ENCODE measurements at places on chromosomes 5 and 9. TPM values are rescaled to one million over a fixed set of nuclear protein-coding genes. Genes with fewer than 3 reads are reported as not detected.

GRCh38 chr9:32992595-32993238 is 8.7 kb downstream of the APTX start:
- no peak for DNase-seq

- no peak for DNase-seq
These were observed 2.8 kb upstream of the ADAMTS12 start for GRCh38 chr5:33894566-33894965.

GRCh38 chr5:143972068-143972467 is 160.1 kb downstream of the HMHB1 start:
- no peak for DNase-seq

- DNase-seq, result no peak
These were observed 40.8 kb upstream of the CKMT2 start for GRCh38 chr5:81192373-81192750.

- DNase-seq, result no peak
These were observed 127.1 kb downstream of the DPYSL3 start for GRCh38 chr5:147382776-147383175.

DNA sequence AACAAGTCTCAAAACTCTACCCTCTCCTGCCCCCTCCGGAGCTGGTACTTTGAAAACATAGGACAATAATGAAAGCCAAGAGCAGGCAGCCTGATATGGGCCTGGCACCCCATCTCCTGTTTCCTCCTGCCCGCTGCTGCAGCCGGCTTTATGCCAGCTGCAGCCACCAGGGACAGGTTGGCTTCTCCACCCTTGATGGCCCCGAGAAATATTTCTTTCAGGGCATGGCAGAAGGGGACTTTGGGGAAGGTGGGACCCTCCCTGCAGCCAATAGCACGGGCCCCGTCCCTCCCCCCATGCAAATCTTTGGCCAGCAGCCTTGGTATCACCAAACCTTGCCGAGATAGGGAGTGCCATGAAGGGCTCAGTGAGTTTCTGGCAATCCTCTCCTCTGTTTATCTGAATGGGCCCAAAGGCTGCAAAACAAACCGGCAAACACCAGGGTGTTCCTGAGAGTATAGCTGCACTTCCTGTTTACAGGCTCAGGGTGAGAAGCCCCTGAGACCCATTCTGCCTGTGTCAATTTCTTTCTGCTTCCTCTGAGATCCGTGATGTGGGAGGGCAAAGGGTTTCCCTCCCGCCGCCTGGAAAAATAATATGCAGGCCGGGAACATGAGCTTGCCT is 73.4 kb upstream of the BOD1 start:
- DNase-seq, result no peak

- peak; percentile 63 for DNase-seq
These were observed 555.5 kb downstream of the CDH9 start for GRCh38 chr5:26482810-26483375.

DNA sequence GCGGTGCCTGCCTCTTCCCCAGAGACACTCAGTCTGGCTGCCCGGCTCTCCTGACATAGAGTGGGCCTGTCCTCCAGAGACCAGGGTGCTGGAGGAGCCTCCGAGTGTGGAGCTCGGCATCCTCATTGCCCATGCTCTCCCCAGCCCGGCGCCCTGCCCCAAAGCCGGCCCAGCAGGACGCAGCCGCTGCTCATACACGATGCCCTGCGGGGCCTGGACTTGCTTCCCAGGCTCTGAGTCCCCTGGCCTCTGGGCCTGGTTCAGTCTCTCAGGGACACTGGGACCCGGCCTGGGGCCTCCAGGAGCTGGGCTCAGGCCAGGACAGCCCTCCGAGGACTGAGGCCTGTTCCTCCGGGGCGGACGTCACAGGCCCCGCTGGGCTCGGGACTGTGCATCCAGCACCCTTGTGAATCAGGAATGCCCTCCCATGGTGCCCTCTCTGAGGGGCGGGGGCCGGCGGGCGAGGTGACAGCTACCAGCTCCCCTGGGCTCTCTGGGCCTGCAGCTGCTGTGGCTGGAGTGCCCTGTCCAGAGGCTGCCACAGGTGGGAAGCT is 23.2 kb downstream of the TPPP start:
- no peak for DNase-seq

DNA sequence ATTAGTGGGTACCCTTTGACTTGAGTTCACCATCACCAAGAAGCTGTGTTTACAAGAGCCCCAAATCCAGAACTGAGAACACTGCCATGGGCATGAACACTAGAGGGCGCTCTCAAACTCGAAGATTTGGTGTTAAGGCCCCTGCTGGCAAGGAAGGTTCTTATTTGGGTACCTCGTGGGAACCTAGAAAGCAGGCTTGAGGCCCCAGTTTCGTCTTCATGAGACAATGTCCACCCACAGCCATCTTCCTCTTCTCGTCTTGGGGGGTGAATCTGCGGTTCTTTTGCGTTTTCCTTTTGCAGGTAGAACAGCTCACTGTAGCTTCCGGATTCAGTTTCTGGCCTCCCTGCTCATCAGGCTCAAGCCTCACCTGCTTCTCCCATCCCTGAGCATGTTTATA is 184.0 kb downstream of the SEMA5A start:
- peak; percentile 54 for DNase-seq

DNA sequence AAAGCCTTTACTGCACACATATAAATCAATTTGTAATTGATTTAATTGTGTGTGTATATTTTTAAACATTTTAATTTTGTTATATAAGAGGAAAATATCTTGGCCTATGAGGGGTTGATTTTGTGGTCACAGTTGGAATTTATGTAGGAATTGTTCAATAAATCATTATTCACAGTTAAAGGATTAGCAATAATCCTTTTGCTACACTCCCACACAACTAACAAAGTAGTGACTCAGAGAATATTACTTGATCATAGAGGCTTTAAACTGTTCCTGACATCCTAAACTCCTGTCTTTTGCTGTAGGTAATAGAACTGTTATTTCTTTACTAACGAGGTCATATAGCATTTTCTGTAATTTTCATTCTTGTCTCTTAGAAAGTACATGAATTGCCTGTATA is 95.5 kb downstream of the ZCCHC7 start:
- DNase-seq, result no peak

DNA sequence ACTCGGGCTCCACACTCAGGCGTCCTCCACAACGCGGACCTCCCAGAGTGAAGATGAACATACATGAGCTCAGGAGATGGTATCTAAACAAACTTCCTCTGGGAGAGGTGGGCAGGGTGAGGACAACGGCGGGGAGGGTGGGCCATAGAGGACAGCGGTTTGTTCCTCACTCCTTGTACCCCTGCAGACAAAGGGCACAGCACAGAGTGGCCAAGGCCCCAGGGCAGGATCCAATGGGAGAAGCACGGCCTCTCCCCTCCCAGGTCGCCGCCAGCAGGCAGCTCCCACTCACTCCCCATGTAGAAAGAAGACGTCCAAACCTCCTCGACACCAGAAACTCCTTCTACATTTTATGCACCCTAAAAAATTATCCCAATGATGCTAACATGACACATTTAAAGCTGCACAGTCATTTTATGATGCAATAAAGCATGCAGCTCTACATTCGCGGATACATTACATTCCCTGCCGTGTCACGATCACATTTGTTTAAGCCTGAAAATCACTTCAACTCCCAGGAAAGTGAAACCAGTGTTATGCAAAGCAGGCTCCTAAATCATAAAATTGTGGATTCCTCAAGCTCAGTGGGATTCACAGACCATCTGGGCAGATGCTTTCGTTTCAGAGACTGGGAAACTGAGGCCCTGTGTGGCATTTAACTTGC is 87.5 kb upstream of the SARDH start:
- DNase-seq, result peak; percentile 68

- DNase-seq, result no peak
These were observed 179.8 kb upstream of the PLPPR1 start for GRCh38 chr9:100848726-100849125.

DNA sequence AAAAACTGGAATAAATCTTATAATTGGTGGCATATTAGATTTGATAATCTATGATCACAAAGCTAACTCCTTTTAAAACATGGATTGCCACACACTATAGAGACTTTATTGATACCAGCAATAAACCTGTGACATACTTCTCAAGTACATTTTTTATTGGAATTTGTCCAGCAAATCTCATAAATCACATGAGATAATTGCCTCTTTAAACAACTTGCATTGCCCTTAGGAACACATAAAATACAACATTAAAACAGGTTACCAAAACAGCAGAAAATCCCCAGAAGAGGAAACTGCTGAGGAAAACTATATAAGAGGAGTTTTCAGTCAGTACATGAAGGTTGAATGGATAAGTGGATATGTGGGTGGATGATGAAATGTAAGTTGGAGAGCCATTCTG is 124.6 kb downstream of the SNCAIP start:
- no peak for DNase-seq

DNA sequence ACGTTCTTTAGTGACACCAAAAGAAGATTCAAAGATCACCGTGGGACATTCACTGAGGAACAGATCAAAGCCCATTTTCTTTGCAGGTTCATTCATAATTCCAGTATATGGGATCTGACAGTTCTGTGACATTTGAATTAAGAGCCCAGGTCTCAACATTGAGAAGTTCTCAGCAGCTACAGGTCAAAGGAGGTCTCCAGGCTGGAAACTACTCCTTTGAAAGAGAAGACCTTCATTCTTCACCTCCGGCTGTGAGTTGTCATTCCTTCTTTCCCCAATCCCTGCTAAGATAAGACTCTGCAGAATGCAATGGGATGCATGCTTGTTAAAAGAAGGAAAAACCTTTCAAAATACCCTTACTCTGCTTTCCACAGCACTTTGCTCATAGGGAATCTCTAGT is 79.0 kb downstream of the COL23A1 start:
- DNase-seq, result no peak

- DNase-seq, result no peak
These were observed 50.9 kb downstream of the MRRF start for GRCh38 chr9:122315534-122315933.

GRCh38 chr9:122031157-122031556 is 62.0 kb downstream of the TTLL11 start:
- no peak for DNase-seq

DNA sequence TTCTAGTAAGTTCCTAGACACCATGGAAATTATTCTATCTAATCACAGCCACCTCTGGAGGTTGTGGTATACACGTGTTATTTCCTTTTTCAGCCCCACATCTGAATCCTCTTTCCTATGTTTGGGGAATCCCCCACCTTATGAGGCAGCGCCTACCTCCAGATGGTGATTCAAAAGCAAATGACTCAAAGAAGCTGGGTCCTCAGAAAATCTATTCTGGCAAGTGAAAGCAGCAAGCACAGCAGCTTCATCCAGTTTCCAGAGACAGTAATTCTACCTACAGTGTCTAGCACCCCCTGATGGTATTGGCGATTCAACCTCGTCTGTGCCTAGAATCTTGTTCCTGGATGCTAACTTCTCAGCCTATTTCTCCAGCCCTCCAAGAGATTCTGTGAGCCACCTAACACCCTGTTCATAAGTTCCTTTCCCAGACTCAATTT is 43.0 kb downstream of the STRBP start:
- DNase-seq, result no peak

- no peak for DNase-seq
These were observed 9.7 kb downstream of the GALNT10 start for GRCh38 chr5:154200221-154200620.

DNA sequence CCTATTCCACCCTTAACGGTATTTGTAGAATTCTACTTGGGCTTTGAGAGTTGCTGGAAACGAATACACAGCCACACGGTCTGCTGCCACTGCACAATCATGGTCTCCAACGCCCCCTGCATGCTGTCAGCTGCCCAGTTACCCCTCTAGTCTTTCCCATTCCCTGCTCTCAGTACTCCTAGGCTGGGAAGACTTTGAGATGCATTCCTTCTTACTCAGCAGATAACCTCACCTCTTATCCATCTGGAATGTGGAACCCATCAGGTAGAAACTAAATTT is 92.8 kb downstream of the ANKH start:
- DNase-seq, result no peak

GRCh38 chr9:92686954-92687353 is 17.0 kb upstream of the IPPK start:
- no peak for DNase-seq

DNA sequence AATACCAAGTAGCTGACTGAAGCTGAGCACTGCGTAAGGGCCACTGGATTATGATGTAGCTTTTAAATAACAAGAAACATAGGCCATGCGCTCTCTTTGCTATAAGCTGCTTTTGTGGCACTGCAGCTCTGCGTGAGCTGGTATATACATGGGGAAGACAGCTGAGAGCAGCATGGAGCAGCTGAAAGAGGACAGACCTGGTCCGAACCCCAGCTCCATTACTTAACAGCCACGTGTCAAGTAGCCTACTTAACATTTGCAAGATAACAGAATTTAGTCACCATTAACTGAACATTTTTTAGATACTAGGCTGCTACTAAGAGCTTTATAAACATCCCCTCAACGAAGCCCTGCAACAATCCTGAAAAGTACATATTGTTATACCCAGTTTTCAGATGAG is 69.3 kb downstream of the PTPN3 start:
- DNase-seq, result no peak

GRCh38 chr5:19565466-19565865 is 422.5 kb downstream of the CDH18 start:
- DNase-seq, result no peak

DNA sequence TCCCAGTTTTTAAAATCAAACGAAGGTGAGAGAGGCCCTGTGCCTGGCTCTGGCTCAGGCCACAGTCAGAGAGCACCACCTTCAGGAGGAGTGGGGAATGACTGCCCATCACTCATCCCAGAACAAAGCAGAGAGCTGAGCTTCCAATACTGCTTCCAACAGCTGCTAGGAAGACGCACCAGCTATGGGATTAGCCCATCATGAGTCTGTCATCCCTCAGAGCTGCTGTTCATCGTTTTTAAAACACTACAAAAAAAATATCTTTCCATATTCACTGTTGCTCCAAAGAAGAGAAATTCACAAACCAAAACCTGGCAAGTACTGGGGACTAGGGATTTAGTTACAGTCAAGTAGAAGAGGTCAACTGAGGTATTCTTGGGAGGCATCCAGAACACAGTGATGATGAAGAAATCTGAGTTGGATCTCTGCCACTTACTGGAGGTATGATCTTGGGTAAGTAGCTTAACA is 102.4 kb downstream of the CDK5RAP2 start:
- DNase-seq, result peak; percentile 50

OLFM1 gene
- total RNA-seq, result 33.7 TPM

INIP gene
- total RNA-seq, result 25.7 TPM

ANKDD1B gene
- total RNA-seq, result 3.1 TPM

PBX3 gene
- 23.6 TPM for total RNA-seq

ABITRAM gene
- 11.7 TPM for total RNA-seq

RASGEF1C gene
- 0.16 TPM for total RNA-seq
